ENCODE measurements at places on chromosomes 16 and 17.
A peak's percentile ranks its signal among the peaks of the same experiment; 100 is the strongest.

DNA sequence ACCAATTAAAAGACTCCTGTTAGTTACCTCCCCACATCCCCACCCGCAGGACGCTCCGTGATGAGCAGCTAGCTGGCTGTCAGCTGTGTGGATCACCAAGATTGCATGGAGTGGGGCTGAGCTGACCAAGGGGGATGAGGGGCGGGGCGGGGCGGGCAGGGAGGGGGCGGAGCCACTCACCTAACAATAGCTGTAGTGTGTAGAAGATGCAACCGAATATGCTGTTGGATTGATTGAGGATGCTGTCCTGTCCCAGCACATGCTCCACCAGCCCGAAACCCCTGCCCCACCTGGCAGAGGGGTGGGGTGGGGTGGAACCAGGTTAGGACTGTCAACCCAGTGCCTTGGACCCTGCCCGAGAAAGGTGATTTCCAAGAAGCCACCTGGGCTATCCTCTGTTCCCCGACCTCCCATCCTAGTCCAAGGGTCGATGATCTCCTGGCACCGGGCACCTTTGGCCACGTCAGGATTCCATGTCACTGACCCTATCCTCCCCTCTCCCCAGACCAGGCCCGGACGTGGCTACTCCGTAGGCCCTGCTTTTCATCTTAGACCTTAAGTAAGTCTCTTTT lies 1.4 kb downstream of the VKORC1 start:
- no peak for DNase-seq

- no peak for DNase-seq
These were observed 6.6 kb upstream of the NR1D1 start for GRCh38 chr17:40106760-40107521.

- DNase-seq = no peak
These were observed 1.4 kb upstream of the NBR1 start for GRCh38 chr17:43169561-43170139.

DNA sequence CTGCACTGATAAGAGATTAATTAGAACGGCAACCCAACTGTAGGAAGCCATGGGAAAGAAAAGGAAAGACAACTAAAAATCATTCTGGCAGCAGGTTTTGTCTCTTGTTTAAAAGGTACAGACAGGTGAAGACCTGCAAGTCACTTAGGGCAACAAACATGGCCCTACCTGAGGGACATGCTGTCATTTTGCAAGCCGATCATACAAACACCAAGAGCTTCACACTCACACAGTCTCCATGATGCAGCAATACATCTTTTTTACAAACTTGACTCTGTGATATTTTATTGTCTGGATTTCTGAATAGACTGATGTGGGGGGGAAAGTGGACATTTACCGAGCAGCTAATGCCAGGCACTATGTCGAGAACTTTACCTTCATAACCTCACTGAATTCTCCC lies 101.8 kb downstream of the PARN start:
- DNase-seq = no peak

DNA sequence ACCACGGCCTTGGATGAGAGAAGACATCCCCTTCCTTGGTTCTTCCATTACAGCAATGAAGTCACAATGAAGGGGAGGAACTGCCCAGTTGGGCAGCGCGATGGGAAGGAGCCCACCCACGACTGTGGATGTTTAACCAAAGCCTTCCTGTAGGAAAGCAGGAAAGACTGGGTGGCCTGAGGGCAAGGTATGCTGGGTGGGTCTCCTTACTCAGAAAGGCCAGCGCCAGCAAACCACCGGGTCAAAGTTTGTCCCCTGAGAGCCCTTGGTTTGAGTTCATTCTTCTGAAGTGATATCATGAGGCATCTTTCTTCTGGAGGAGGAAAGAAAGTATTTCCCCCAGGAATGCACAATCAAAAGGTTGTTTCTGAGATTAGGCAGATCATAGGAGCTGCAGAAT lies 105.2 kb downstream of the C16orf95 start:
- no peak for DNase-seq

- DNase-seq = no peak
These were observed 210.4 kb downstream of the CA10 start for GRCh38 chr17:51948128-51948527.

GRCh38 chr17:37086948-37087347 lies 138.2 kb downstream of the AATF start:
- DNase-seq = no peak

- DNase-seq = no peak
These were observed 326.8 kb upstream of the N4BP1 start for GRCh38 chr16:48936811-48937210.

- no peak for DNase-seq
These were observed 193.3 kb downstream of the ZNF423 start for GRCh38 chr16:49662569-49662968.

GRCh38 chr16:23072769-23073549 lies 76.3 kb downstream of the USP31 start:
- no peak for DNase-seq

GRCh38 chr16:68396481-68396880 lies 51.8 kb downstream of the SMPD3 start:
- DNase-seq = peak; percentile 15

DNA sequence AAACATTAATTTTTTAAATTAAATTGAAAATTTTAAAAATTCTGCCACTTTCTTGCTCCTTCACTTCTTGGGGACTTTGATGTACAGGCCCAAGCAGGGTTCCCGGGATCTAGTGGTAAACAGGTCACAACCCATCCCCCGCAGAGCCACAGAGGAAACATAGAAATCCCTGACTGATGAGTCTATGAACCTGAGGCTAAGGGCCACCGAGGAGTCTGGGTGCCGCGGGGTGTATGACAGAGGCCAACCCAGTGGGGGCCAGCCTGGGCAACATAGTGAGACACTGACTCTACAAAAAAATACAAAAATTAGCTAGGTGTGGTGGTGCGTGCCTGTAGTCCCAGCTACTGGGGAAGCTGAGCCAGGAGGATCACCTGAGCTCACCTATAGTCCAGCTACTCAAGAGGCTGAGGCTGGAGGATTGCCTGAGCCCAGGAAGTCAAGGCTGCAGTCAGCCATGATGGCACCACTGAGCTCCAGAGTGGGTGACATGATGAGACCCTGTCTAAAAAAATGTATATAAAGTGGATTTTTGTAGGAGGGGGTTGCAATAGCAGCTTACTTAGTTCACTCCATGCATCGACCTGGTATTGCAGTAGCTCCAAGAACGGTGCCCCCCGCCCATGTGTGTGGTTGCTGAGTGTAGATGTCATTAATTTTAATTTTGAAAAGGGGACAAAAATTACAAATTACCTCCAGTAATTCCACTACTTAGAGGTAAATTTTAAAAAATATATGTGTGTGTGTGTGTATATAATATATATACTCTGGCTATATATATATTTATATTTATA lies 9.2 kb upstream of the FLYWCH1 start:
- no peak for DNase-seq

DNA sequence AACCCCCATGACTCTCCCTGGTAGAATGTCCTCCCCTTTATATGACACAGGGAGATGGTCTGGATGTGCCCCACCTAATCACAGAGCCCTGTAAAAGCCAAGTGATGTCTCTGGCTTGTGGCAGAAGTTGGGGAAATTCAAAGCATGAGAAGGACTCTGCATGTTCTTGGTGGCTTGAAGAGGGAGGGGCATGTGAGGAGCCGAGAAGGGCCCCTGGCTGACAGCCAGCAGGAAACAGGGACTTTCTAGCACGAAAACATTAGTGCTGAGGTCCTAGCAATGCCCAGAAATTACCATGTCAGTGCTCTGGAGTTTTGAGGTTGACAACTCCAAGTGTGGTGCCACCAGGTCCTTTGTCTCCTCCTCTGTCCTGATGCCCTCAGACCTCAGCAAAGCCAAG lies 75.9 kb downstream of the USP22 start:
- no peak for DNase-seq

GRCh38 chr17:81961087-81961511 lies at the start of gene NOTUM:
Gene NOTUM, minus strand, starts transcription at chr17:81961187. Its CDS starts 278 bp downstream, at chr17:81960909.
- no peak for DNase-seq

DNA sequence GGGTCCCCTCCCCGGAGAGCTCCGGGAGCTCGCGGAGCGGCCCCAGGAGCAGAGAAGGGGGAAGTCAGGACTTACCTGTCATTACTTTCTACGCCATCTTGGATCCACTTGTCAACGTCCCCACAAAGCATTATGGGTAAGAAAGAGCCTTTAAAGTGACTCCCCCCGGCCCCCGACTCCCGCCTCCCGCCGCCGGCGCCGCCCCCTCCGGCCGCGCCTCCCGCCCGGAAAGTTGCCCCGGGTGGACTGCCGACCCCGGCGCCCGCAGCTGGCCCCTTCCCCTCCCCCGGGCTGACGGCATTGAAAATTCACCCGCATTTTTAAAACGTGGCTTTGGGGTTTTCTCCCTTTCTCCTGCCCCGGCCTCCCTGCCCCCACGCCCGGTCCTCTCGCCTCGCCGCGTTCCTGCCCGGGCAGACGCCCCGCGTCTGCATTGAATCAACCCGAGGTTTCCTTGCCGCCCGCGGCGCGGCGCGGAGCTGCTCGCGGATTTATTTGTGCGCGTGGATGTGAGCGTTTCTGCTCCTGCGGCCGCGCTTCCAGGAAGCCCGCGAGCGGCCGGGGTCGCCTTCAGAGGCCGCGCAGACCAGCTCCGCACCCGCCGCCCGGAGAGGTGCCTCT lies at the start of gene HELZ:
HELZ (minus strand) TSS at position 124 of the 621 bp plus-strand sequence. CDS start 26,392 bp downstream, outside the sequence.
- DNase-seq = no peak

GRCh38 chr17:9240659-9241370 lies 219.5 kb downstream of the NTN1 start:
- DNase-seq = no peak

DNA sequence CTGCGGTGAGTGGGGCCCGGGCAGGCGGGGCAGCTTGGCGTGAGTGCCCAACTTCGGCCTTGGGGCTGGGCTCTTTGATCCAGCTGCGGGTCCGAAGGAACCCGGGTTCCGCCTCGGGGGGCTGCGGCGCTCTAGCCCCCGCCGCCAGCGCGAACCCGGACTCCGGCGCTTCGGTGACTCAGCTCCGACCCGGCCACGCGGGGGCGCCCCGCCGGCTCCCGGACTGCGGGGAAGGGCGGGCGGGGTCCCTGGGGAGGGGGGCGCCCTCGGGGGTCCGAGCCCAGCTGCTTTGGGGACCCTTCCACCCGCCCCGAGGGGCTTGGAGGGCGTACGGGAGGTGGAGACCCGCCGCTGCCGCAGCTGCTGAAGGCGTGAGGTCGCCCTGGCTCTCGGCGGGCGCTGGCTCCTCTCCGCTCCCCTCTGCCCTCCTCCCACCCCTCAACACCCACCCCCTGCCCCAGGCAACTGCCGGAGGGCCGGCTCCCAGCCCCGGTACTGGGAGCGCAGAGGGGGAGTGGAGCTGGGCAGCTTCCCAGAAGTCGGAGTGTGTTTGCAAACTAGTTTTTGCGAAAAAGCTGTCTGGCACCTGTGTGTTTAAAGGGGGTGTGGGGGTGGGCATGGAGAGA lies 516 bp downstream of the CPNE2 start:
- DNase-seq = peak; percentile 36

GRCh38 chr17:8957721-8958120 lies 7.8 kb downstream of the PIK3R5 start:
- no peak for DNase-seq

DNA sequence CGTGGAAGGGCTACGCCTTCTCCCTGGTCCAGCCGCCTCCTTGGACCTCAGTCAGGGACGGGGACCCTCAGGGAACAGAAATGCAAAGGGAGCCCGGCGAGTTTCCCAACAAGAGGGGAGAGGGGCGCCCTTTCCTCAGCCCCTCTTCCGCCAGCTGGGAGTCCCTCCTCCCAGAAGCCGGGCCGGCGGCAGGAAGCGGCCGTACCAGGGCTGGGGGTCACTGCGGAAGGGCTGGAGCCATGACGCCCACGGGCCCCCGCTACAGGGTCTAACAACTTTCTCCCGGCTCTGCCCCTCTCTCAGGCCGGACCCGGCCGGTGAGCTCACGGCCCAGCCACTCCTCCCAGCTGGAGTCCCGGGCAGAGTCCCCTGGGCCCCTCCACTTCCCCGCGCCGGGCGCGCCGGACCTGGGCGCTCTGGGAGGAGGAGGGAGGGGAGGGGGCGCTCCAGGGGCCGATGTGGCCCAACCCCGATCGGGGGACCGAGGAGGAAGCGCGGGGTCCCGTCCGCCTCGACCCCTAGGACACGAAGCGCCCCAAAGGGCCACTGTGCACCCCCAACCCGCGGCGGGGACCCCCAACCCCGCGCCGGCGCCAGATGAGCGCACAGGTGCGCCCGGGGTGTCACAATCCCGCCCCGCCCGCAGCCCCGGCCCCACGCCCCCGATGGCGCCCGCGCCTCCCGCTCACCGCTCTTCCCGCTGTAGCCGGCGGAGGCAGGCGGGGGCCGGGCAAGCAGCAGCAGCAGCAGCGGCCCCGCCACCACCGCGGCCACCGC lies 578 bp downstream of the PGAP6 start:
- DNase-seq = no peak

DNA sequence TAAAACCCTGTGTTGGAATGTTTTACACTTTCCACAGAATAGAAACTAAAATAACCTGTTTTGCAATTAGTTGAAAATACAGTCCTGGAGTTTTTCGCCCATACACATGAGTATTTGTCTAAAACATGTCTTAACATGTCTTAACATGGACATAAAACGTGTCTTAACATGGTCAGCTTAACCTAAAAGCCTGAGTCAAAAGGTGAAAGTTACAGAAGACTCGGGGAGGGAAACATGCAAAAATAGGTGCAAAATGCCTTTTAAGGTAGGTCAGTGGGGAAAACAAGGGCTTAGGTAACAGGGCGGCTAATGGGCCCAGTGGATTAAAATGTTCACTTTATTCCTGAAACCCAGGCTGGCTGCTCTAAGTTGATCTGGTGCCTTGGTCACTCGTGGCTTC lies 56.1 kb upstream of the RBL2 start:
- no peak for DNase-seq

- DNase-seq = no peak
These were observed 389.5 kb downstream of the SLC39A11 start for GRCh38 chr17:72702998-72703397.

DNA sequence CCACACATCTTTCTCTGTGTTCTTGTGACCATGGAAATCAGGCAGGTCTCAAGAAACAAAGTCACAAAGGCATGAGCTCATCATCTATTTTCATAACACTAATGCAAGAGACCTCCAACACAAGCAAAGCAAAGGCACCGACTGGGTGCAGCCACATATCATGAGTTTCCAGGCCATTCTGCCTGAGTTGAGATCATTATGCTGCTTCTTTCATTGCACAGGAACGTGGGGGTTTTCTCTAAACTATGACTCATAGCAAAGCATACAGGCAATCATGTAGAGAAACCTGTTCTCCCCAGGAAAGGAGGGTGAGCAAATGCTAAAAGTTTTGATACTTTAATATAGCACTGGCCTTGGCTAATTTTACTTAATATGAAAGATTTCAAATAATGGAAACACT lies 60.7 kb downstream of the GRIN2A start:
- no peak for DNase-seq

DNA sequence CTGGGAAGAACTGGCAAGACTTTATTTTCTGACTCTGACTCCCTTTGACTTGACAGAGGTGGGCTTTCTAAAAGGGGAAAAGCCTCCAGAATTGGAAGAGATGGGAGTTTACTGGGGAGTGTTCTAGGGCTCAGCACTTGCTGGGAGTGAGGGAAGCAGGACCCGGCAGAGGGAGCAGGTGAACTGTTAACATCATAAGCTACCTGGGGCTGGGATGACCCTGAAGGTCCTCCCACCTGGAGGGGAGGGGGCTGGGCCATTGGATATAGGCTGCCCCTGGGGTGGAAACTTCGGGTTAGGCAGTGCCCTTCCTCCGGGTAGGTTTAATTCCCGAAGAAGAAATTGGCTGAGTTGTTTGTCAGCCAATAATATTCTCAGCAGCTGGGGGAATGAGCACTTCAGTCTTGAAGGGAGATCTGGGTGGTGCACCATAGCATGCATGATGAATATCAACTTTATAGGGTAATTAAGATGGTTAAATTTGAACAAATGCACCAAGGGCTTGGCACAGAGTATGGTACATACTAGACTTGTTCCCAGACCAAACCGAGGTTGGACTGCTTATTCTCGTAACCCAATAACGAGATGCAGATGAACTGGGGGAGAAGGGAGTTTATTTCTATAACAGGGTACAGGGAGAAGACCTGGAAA lies 337.0 kb downstream of the HAPSTR1 start:
- no peak for DNase-seq
